Stimulated activated CD8-positive, alpha-beta memory T cell treated with anti-CD3 and anti-CD28 coated beads, Interleukin-12 subunit alpha, Interleukin-12 subunit beta, amount 100 ng/mL, for 4 hours (primary cell): ENCODE measurements at places on chromosomes 5 and 9.

DNA sequence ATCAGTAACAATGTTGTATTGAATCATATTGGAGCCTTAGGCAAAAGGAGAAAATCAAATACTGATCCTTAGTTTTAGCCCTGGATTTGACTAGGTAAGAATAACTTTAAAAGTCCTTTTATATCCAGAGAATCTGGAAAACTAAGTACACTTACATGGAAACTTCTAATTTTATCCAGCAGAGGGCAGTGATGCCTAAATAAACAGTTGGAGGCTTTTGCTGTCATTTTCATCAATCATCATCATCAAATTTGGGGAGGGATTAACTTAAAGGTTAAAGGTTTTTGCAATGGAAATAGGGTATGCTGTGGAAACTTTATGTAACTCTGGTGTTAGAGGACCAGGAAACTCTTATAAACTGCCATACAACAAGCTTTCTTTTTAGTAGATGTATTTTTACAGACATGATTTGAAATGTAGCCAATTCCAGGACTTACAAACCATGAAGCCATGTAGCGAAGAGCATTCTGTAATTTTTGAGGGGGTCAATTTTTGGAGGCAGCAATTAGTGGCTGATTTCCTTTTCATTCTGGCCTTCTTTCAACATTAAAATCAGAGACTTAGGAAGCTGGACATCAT is 112.7 kb downstream of the OSTF1 start:
- no peak for DNase-seq

DNA sequence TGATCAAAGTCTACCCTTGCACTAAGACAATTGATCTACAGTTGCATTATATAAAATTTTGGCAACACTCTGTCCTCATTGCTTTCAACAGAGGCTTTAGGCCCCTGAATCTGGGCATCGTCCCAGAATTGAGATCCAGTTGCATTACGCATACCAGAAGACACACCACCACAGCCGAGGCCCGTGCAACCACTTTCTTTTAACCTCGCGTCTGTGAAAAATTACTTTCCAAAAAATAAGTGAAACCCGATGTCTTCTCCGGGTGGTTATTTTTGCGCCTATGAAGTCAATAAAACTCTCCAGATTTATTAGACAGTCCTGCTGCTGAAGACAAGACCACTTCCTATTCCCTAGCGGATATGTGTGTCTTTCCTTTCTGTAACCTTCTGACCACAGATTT is 52.1 kb upstream of the NFIB start:
- DNase-seq: no peak

GRCh38 chr5:158979749-158980521 is 119.8 kb downstream of the EBF1 start:
- no peak for DNase-seq

- no peak for DNase-seq
Measured at GRCh38 chr5:54443270-54443669, 12.2 kb upstream of the HSPB3 start.

DNA sequence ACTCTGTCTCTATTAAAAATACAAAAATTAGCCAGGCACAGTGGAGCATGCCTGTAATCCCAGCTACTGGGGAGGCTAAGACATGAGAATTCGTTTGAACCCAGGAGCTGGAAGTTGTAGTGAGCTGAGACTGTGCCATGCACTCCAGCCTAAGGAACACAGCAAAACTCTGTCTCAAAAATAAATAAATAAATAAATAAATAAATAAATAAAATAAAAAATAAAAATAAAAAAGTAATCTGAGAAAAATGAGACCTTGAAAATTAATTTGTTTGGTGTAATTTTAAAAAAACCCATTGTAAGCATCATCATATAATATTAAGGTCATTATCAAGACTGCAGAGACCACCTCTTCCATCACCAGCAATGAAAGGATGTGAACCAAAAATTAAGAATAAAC is 997.1 kb downstream of the CDH18 start:
- DNase-seq: no peak

- DNase-seq: no peak
Measured at GRCh38 chr9:77898864-77899263, 132.7 kb downstream of the GNAQ start.

GRCh38 chr9:11016081-11016480 is 403.3 kb upstream of the PTPRD start:
- no peak for DNase-seq

DNA sequence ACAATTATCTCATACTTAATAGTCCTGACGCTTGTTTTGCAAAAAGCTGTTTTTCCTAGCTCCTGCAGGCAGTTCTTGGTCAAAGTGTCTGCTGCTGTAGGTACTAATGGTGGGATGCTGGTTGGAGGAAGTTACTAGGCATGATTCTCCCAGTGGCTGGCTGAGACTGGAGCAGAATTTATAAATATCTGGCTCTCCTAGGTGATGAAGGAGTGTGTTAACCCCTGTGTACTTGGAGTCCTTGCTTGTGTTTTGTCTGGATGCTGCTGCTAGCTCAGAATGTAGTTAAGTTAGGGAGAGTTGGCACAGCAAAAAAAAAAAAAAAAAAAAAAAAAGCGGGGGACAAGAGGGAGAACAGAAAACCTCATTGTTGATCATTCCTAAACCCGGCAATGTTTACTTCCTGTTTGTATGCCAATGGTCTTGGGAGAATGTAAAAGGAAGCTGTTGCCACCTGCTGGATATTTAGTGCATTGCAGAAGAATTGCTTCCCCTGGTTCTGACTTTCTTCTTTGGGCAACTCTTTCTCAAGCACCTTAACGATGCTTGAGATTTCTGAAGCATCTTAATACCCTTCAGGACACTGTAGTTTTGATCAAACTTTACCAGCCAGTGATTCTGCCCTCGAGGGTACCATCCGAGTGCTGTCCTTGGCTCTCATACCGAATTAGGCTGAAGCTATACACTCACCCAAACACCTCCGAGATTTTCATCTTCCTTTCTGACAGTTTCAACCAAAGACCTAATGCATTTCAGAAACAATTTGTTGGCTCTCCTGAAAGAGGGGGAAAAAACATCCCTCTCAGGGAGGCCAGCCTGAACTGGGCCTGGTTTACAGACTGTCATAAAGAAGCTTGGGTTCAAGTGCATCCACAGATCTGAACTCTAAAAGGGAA is 71.7 kb upstream of the WWC1 start:
- no peak for DNase-seq

DNA sequence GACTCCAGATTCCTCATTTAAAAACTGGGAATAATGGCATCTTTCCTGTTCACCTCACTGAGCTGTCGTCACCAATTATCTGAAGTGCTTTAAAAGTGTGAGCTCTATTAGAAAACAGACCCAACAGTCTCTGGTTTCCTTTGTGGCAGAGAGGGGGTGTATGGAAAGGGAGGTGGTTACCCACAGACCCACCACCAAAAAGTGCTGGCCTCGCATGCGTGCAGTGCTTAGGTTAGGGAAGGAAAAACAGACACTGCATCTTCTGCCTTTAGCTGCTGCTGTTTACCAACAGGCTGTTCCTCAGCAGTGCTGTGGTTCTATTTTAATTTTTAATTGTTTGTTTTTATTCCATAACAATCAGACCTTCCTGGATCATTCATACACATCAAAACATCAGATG is 249.6 kb downstream of the PIK3R1 start:
- no peak for DNase-seq

GRCh38 chr5:102625928-102626327 is 127.1 kb upstream of the SLCO6A1 start:
- DNase-seq: no peak

DNA sequence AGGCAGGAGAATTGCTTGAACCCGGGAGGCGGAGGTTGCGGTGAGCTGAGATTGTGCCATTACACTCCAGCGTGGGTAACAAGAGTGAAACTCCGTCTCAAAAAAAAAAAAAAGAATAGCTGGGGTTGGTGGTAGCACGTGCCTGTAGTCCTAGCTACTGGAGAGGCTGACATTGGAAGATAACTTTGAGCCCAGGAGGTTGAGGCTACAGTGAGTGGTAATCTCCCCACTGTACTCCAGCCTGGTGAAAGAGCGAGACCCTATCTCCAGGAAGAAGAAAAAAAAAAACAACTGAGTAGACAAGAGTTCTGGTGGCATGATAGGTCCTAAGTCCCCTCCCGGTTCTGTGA is 26.3 kb downstream of the GOLGA2 start:
- no peak for DNase-seq

DNA sequence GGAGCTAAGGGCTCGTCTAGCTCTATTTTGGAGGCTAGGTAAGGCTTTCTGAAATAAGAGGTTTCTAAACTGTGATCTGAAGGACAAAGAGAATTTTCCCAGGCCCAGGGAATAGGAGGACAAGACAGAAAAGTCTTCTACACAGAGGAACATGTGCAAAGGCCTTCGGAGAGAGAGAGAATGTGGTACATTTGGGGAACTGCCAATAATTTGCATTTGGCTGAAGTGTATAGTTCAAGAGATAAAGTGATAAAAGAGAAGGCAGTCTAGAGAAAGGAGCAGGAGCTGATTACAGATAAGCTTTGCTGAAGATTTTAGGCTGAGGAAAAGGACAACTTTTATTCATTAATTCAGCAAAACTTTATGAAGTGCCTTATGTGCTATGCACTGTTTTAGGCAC is 214.4 kb upstream of the ELL2 start:
- DNase-seq: no peak

GRCh38 chr5:76329346-76329745 is 73.7 kb upstream of the IQGAP2 start:
- no peak for DNase-seq

GRCh38 chr9:21902136-21902535 is 92.1 kb downstream of the CDKN2A start:
- no peak for DNase-seq

DNA sequence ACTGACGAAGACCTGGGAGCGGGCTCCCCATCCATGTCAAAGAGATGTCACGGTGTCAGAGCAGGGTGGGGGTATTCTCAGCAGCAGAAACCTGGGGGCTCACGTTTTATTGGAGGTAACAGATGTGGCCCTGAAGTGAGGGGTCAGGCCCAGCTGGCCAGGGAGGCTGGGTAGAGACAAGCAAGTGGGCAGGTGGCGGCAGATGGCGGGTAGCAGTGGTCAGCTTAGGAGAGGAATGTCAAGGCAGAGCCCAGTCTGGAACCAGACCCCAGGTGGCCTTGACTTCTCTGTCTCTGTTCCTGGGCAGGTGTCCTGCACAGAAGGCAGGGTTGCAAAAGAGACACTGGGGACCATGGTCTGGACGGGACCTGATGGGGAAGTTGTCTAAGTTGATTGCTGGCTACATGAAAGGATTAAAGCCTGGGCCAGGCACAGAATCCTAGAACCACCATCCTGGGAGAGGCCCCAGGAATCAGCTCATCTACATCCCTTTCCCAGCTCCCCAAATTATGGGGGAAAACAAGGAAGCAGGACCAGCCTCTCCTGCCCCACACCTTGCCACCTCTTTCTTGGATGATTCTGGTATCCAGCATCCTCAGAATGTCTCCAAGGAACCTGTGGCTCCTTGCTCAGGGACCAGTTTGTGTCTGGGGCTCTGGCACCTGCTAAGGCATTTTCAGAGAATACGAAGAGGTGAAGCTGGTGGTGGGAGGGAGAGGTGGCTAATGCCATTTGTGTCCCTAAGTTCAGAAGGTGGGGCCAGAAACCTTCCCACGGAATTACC is 72.5 kb downstream of the AMBP start:
- no peak for DNase-seq

DNA sequence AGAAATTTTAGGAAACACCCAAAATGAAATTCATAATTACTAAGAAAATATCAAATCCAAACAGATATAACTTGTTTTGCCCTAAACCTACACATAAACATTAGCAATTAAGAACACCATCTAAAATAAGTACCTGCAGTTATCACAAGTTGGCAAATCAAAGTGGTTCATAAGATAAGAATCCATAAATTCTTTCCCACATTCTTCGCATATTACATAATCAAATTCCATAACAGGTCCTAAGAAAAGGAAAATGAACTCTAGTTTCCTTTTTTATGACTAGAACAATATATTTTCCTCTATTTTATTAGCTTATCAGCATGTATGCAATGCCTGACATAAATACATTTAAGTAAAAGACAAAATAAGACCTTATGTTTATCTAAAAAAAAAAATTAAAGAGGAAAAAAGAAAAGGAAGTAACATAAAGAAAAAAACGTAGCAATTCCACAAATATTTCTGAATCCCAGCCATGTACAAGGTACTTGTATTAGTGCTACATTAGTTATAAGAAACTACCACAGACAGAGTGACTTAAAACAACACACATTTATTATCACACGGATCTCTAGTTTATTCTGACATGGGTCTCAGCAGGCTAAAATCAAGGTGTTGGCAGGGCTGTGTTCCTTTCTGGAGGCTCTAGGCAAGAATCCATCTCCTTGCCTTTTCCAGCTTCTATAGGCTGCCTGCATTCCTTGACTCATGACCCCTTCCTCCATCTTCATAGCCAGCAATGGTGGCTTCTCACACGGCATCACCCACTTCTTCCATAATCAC is 7.5 kb downstream of the XPA start:
- no peak for DNase-seq

- DNase-seq: no peak
Measured at GRCh38 chr9:100088202-100088601, 10.6 kb downstream of the ERP44 start.

GRCh38 chr9:114404531-114404930 is 16.7 kb upstream of the AKNA start:
- no peak for DNase-seq

DNA sequence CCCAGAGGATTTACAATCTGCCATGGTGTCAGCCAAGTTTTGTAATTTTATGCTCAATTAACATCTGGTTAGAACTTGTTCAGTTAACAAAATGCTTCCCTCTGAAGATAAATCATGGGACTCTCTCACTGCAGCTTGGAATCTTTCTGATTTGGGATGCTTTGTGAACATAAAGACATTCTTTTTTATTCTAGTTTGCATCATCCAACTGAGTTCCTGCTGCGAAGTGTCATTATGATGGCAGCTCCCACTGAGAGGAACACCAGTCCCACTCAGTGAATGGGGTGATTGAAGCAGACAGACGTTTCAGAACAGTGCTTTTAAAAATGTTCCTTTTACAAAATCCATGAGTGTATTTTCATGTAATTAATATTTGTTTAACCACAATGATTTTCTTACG is 863.8 kb downstream of the TLE4 start:
- no peak for DNase-seq

DNA sequence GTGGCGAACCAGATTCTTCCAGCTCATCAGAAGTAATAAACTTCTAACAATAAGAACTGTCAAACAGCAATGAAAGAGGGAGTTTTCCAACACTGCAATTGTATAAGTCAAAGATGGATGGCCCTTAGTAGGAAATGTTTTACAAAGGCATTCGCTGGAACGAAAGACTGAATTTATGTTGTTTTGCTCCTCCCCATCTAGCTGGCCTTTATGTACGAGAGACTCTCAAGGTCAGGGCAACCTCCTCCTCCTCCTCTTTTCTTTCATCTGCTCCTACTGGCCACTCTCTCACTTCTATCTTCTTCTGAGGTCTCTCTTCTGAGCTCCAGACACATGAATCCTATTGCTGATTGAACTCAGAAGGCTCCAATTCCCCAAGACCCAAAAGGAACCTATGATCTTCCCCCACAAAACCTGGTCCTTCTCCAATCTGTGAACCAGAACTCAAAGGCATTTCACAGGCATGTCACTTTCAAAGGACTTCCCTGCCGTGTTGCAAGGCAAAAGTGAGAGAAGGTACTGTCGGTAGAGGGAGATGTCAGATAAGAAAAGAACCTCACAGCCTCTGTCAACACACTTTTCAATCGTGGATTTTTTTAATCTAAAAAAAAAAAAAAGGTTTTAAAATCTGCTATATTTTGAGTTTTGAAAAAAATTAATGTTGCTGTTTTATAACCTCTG is 28.5 kb upstream of the PUM3 start:
- DNase-seq: no peak

GRCh38 chr5:37174928-37175327 is 74.2 kb downstream of the CPLANE1 start:
- DNase-seq: no peak
